Suppressor macrophage (primary cell): ENCODE measurements at places on chromosomes 16 and 17.

GRCh38 chr16:50835358-50836060, 93.6 kb downstream of the CYLD start:
- DNase-seq = no peak

DNA sequence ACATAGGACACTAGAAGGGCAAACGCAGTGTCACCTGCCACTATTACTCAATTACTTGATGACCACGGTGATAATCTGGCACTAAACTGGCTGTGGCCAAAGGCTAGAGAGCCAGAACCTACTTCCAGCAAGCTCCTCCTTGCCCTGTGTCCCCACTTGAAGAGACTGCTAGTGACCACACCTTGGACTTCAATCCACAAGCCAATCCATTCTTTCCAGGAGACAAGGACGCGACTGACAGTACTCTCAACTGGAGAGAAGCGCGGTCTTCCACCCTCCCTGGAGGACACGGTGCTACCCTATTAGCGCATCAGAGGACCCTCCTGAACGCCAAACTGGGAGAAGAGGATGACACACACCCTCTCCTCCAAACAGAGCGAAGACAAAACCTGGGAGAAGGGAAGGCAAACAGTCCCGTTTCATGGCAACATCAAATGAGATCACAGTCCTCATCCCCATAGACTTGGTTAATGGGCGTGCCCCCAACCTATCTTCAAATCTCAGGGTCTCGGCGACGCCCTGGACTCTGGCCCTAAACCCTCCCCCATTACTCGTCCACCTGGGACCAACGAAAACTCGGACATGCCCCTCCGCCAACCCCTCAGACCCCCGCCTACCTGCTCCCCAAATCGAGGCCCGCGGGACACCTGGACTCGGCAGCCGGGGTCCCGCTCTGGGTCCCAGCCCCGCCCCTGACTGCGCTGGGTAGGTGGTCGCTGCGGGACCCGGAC, 508 bp downstream of the FLCN start:
- peak; percentile 12 for DNase-seq

- DNase-seq = no peak
Observed at GRCh38 chr17:79986411-79987186, 49.1 kb downstream of the TBC1D16 start.

- DNase-seq = no peak
Observed at GRCh38 chr16:84362471-84362941, 5.8 kb upstream of the ATP2C2 start.

DNA sequence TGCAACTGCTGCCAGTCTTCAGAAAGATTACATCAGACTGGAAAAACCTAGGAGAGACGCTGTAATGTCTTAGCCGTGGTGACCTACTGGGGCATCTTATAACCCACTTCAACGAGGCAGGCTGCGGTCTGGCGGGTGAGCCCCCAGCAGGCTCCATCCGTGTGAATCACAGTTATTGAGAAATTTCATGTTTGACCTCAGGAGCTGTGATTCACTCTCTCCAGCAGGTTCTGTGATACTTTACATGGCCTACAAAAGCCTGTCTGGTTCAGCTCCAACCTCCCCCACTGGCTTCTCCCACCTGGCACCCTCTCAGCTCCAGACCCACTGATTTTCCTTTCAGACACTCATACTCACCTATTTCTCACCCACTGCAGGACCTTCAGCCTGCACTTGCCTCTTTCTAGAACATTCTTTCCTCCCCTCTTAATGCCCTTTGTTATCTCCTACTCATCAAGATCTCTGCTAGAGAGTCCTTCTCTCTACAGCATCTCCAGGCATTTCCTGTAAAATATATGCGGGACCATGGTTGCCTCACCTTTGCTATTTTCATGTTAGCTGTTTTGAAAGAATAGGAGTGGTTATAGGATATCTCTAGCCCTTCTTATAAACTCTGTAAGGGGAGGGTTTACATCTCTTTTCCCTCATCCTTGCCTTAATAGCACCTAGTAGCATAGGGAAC, 227.9 kb downstream of the MAF start:
- DNase-seq = peak; percentile 45

DNA sequence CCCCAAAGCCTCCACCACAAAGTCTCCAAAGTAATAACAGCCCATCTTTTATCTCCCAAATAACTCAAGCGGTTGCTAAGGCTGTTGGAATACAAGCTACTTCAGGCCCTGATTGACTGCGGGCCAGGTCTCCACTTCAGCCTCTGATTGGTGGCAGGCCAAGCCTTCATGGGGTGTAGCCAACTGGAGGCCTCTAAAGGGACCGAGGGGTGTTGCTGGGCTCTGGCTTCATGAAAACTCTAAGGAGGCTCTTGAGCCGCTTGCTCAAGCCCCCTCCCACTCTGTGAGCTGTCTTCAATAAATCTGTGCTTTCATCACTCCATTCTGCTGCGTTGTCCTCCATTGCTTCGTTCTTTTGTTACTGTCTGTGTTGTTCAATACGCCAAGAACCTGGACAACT, 487.2 kb downstream of the XYLT1 start:
- no peak for DNase-seq

- no peak for DNase-seq
Observed at GRCh38 chr17:59330053-59330942, 1.2 kb upstream of the YPEL2 start.

GRCh38 chr17:82372249-82373071, 895 bp downstream of the UTS2R start:
- peak; percentile 86 for DNase-seq

DNA sequence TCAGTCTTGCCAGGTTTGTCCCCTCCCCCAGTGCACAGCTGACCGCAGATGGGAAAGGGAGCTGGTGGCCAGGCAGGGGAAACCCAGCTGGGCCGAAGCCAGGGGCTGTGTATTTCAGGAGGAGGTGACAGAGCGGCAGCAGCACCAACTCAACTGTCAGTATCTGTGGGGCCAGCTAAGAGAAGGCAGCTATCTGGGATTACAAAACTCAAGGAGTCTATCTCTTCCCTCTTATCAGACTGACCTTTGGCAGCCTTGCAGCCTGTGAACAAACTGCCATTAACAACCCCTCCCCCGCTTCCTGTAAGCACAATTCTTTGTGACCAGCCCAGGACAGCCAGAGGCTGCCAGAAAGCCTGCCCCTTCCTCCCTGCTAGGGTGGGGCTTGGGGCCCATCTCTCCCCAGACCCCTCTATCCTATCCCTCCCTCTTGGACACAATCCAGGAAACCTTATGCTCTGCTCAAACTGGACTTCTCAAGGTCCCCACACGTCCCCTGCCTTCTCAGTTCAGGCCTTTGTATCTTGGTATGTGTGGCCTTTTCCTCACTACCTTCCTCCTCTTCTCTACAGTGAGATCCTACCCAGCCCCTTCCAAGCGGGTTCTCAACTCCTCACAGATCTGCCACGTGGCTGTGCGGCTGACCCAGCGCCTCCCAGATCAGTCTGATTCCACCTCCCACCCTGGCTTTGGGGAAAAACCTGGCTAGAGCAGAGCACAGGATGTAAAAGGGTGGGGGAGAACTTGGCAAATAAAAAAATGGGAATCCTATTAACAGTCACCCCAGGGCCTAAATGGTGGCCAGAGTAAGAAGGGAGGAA, 10.5 kb downstream of the ST3GAL2 start:
- peak; percentile 86 for DNase-seq

GRCh38 chr17:41620583-41621434, 3.6 kb downstream of the KRT17 start:
- DNase-seq = no peak

GRCh38 chr16:63323055-63323454, 1286.8 kb upstream of the CDH8 start:
- no peak for DNase-seq

GRCh38 chr17:74295625-74296547, 21.9 kb downstream of the DNAI2 start:
- no peak for DNase-seq

GRCh38 chr16:49578435-49579024, 204.9 kb downstream of the C16orf78 start:
- DNase-seq = no peak

- DNase-seq = no peak
Observed at GRCh38 chr16:87725596-87726235, 40.1 kb downstream of the KLHDC4 start.

GRCh38 chr16:53191413-53191812, 136.6 kb downstream of the CHD9 start:
- DNase-seq = no peak
